ENCODE measurements at places on chromosomes 11 and 22. TPM values are rescaled to one million over a fixed set of nuclear protein-coding genes. Genes with fewer than 3 reads are reported as not detected.

The ZP1 gene
- 1.0 TPM for polyA plus RNA-seq

The DSCAML1 gene
- not detected for polyA plus RNA-seq

The SYT7 gene
- polyA plus RNA-seq: 0.72 TPM

The LMO1 gene
- polyA plus RNA-seq: not detected

The APOL4 gene
- not detected for polyA plus RNA-seq

- DNase-seq: no peak
Measured at GRCh38 chr22:17928391-17928790, 96.0 kb downstream of the MICAL3 start.

DNA sequence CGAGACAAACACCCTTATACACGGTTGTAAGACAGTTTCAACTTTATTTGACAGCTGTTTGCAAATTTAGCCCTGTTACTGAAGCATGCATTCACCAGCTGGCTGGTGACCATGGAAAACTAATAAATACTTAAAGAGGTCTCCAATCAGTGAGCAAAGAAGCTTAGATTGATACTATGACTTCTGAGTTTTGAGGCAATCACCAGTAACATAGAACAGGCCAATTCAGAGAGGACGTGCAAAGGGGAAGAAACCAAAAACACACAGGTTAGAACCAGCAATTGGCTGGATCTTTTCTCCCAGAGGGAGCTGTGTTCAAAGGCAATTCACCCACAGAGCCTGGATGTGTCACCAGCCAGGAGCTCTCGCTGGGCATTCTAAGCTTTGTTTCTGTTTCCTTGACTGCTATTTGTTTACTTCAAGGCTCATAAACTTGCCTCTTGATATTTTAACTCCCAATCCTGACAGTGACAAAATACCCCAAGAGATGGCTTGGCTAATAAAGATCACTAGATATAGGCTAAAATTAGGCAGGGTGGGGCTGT lies 113.6 kb upstream of the MTMR2 start:
- peak; percentile 90 for DNase-seq

- no peak for DNase-seq
Measured at GRCh38 chr22:49736538-49736937, 91.1 kb downstream of the BRD1 start.

DNA sequence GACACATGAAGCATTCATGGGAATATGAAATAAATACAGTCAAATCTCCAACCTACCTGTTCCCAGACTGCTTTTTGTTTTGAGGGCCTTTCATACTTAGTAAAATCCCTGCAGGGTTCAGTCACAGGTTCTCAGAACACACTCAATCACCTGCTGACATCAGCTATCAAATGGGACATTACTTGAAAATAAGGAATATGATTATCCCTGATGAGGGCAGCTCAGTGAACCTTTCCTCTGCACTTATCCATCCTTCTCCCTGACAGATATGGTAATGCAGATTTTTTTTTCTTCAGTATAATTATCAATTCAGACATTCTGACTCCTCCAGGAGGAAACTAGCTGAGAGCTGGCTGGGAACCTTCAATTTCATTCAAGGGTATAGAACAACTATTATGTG lies 1127.4 kb upstream of the CCDC90B start:
- DNase-seq: no peak

DNA sequence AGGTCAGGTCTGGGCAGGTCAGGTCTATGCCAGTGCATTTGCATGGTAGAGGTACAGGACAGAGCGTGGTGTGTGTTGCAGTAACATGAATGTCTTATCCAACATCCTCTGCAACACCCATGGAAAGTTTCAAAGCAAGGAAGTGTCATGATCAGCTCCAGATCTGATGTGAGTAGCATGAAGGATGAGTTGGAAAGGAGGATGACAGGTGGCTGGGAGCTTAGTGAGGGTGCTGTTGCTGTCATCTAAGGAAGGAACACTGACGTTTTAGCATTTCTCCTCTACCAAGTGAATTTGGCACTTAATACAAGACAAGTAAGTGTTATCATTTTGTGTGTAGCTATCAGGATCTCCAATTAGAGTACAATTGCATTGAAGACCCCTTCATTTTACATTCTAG lies 65.1 kb downstream of the GRK3 start:
- DNase-seq: no peak

DNA sequence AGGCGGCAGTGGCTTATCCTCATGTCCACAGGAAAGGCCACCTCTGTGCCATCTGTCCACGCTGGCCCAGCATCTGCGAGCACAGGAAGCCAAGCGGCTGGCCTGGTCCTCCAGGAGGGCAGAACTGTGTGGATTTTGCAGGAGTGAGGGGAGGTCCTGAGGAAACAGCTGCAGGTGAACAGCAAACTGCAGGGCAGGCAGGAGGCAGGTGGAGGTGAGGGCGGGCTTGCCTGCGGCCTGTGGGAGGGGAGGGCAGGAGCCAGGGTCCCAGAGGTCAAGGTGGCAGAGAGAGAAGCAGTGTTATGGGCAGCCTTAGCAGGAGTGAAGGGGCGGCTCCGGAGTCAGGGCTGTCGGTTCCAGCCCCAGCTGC lies 369.7 kb downstream of the SHANK2 start:
- DNase-seq: no peak

DNA sequence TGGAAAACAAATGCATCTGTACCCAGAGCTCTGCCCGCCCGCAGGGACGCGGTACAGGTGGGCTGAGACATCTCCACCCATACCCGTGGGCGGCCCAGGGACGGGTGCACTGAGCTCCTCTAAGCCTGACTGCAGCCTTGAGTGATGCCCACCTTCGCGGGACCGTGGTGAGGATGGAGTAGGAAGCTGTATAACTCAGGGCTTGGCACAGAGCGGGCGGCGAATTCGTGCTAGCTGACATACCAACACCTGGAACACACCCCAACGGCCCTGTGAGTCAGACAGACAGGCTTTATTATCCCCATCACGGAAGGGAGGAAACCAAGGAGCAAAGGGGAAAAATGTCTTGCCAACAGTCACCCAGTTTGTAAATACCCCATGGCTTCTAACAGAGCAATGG lies 61.9 kb downstream of the SMCO4 start:
- no peak for DNase-seq

DNA sequence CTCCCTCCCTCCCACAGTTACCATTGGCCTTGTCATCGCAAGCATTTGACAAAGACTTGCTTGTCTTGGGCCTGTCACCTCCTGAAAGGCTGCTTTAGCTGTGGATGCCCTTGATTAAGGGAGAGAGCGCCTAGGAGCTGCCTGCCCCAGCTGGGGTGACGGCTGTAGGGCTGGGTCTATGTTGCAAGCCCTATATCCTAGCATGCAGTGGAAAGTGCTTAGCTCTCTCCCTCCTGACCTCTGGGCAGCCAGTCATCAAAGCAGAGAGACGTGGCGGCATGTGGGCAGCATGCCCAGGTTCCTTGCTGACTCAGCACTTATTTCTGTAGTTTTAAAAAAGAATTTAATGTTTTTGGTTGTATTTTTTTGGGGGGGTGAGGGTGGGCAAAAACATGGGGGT lies 75.9 kb downstream of the BARX2 start:
- DNase-seq: no peak

DNA sequence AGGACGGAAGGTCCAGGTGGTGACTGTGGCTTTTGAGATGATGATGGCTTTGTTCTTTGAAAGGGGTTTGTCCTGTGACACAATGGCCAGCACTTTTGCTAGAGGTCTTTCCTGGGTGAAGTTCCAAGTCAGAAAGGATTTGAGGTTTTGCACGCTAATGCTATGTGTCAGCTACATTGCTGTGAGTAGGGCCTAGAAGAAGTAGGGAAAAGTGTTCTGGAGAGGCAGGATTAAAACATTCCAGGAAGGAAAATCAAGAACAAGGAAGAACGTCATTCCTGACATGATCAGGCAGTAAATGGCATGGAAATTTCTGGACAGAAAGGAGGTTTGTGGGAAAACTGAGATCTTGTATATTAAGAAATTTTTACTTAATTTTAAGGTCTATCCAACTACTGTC lies 290.7 kb downstream of the NTM start:
- peak; percentile 56 for DNase-seq

- DNase-seq: peak; percentile 86
Measured at GRCh38 chr22:23401111-23401909, 178.8 kb downstream of the IGLL1 start.

GRCh38 chr11:27902981-27903624 lies 202.8 kb upstream of the BDNF start:
- peak; percentile 94 for DNase-seq

DNA sequence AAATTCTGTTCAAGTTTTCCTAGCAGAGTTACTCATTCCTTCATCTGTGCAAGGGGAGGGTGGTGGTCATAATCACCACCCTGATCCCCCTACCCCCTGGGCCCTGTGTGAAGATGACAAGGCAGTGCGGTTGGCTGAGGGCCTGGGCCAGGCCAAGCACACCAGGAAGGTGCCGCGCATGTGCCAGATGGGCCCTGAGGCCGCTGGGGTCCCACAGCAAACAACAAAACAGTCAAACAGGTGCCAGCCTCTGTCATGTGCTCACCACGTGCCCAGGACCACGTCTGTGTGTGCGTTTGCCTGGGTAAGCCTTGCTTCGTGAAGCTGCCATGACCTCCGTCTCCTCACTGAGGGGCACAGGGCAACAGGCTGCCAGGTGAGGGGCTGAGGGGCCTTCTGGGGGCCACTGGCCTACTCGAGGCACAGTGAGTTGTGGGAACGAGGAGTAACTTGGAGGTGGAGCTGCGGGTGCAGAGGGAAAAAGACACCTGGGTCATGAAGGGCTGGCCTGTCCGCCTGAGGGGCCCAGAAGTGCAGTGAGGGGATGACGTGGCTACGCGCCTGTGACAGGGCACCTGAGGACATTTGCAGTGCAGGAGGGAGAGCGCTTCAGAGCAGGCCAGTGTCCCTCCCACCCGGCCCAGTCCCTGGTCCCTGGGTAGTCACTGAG lies 25.8 kb downstream of the RSPH14 start:
- no peak for DNase-seq
